ENCODE measurements at places on chromosomes 13 and 19.

GRCh38 chr13:25743421-25743820, 308.4 kb downstream of the SHISA2 start:
- no peak for DNase-seq

- DNase-seq = no peak
Observed at GRCh38 chr13:100508455-100508854, 80.1 kb downstream of the GGACT start.

DNA sequence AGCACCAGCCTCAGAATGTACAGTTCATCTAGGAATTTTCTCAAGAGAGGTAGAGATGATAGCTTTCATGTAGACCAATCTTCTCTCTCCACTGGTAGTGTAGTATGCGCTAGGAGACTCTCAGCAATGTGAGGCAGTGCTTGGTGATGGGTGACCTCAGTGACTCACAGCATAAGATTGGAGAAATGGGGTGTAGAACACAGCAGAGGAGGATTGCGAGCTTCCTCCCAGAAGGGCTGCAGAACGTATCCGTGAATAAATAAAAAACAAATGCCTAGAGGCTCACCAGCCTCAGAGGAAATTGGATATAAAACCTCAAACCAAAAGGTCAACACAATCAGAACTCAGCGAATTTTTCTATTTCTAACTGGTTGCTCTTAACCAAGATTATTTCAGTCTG, 182.9 kb upstream of the RXFP2 start:
- DNase-seq = no peak

GRCh38 chr13:31947506-31947905, 84.1 kb upstream of the FRY start:
- no peak for DNase-seq

GRCh38 chr19:1288833-1289685, 3.4 kb downstream of the EFNA2 start:
- no peak for DNase-seq

GRCh38 chr13:59666504-59666903, 497.2 kb downstream of the DIAPH3 start:
- DNase-seq = no peak
